Karpas-422 (cell line): ENCODE measurements at places on chromosomes 2 and 18.

GRCh38 chr18:70973626-70974025 is 684.8 kb downstream of the SOCS6 start:
- DNase-seq: no peak

- DNase-seq: no peak
Observed at GRCh38 chr18:48955830-48956261, 5.1 kb upstream of the SMAD7 start.

- no peak for DNase-seq
Observed at GRCh38 chr2:229679393-229680125, 34.8 kb downstream of the DNER start.

DNA sequence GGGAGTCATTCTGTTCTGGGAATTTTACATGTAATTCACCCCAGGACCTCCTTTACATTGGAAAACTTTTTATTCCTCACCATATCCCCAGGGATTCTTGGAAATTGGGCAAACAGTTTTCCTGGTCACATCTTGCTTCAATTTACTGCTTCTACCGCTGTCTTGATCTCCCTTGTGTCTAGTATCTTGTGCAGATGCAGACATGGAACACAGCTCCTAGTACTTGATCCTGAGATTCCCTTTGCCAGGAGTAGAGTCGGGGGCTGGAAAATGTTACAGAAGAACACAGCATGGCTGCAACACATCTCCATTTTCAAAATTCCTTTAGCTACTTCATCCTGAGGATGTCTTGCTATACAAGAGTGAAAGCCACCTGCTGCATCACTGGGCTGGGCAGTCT is 472.8 kb downstream of the PLCL1 start:
- DNase-seq: no peak

- no peak for DNase-seq
Observed at GRCh38 chr2:108355906-108356734, 21.6 kb upstream of the SULT1C4 start.

- DNase-seq: no peak
Observed at GRCh38 chr2:19865151-19865550, 36.6 kb downstream of the TTC32 start.

- DNase-seq: no peak
Observed at GRCh38 chr2:70697603-70698383, 70.2 kb downstream of the ADD2 start.
